Activated CD4-positive, alpha-beta T cell treated with anti-CD3 and anti-CD28 coated beads, Interleukin-2, Interleukin-4, amounts not matched to agents 100 ng/mL and 50 ng/mL, durations not matched to agents 16 hours and 8 hours (primary cell): ENCODE measurements at places on chromosomes 5 and 9.

DNA sequence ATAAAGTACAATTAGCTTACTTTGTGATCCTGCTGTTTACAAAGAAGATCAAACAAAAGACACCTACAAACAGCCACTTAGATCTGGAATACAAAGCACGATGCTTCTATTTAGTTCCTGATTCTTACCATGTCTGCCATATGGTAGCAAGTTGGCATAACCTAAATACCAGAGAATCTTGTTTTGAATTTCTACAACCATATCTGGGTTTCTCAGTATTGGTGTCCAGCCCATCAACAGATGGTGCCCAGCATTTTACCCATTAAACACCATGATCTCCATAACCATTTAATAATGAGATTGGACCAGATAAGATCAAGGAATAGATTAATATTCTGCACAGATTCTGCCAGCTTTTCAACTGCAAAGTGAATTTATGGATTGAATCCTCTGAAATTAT is 29.8 kb downstream of the SLC24A2 start:
- DNase-seq: no peak

- DNase-seq: peak; percentile 66
These were observed 684 bp upstream of the MED7 start for GRCh38 chr5:157143127-157143971.

DNA sequence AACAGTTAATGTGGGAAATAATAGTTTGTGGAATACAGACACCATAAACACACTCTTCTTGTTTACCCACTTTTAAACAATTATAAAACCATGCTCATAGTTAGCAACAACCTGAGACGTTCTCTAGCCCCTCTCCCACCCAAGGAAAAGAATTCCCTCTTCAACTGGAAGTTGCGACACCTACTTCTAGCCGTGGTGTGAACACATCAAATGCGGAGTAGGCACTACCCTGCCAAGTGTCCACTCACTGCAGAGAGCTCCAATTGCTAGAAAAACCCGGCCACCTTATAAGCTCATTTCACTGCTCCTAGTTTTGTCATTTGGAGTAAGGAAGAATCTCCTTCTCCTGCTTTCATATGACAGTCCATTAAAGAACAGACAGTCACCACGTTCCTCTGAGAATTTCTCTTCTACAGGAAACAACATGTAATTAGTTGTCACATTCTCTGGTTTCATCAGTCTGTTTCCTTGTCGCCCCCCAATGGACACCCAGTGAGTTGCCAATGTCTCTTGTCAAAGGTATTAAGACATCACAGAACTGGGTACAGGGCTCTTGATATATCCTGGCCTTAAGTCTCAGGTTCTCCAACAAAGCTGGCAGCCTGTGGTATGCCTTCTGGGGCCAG is 47.3 kb downstream of the PRLR start:
- peak; percentile 43 for DNase-seq

DNA sequence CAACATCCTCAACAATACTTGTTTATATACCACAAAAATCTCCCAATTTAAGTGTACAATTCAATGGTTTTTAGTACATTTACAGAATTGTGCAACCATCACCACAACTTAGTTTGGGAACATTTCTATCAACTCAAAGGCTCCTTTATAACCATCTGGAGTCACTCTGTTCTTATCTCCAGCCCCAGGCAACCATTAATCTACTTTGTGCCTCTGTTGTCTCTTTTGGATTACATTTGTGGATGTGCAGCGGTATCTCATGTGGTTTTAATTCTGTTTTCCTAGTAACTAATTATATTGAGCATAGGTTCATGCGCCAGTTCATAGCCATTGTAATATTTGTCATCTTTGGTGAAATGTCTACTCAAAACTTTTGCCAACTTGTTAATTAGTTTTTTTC is 14.4 kb downstream of the ADAMTS19 start:
- no peak for DNase-seq

- DNase-seq: no peak
These were observed 51.8 kb downstream of the EPB41L4B start for GRCh38 chr9:109269081-109269480.

DNA sequence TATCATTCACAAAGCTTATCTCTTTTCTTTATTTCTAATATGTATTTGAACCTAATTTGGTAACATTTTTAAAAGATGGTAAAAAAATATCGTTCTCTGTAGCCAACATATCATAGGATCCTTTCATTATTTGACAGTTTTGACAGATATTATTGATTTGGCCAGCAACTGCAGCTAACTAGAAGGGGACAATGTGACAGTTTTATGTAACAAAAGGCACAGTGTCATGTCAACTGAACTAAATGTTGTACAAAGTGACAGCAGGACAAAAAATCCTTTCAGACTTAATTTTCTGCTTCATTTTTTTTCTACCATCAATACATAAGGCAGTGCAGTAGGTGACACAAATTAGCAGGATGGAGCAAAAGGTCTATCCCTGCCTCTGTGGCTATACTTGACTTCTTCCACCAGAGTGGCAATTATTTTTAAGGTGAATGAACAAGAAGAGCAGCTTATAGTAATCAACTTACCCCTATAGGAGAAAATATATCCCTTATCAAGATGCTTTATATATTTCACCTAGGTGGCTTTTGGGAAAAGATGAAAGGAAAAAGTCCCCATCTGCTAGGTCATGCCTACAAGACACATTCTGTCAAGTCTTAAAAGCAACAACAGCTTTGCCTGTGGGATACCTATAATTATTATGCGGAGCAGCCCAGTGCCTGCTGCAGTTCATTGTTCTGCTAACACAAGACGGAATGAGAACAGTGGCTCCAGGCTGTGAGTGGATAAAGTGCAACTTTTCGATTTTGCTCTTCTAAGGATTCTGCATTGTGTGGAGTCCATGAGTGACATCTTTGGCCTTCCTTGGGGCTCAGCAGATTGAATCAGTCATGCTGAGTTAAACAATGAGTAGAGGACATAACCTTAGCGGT is 694.9 kb downstream of the ISL1 start:
- no peak for DNase-seq

GRCh38 chr5:87872986-87873385 is 395.7 kb downstream of the TMEM161B start:
- DNase-seq: no peak

DNA sequence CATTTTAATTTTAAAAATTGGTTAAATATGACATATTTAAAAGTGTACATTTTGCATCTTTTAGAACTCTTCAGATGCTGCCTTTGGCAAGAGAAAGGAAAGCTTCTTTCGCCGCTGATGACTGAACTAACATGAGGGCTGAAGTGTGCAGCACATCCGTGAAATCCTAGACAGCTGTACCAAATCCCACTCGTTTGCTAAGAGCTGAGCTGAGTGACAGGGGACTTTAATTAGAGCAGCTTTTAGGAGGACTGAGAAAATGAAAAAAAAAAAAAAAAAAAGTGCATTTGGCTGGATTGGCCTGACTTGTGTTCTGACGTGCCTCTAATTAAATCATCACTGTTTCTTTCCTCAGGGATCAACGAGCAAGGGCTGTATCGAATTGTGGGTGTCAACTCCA is 271.3 kb downstream of the ARHGAP26 start:
- DNase-seq: no peak

GRCh38 chr9:114114364-114114763 is 15.3 kb upstream of the KIF12 start:
- DNase-seq: no peak

GRCh38 chr5:77129391-77129990 is 42.4 kb upstream of the ZBED3 start:
- no peak for DNase-seq

DNA sequence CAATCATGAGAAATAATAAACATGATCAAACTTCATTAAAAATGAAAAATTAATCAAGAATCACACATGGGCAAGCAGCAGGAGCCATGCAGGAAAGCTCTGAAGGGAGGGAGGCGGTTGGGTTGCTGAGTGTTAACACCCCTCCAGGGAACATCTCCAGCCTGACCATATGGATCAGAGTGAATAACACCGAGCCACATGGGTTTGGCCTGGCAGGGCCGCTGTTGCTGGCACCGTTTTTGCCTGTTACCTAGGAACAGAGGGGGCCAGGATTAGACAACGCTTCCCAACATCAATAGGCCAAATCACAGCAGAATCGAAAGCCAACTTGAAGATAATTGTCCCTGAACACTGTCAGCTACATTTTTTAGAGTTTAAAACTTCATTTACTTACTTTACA is 160.2 kb downstream of the DENND1A start:
- no peak for DNase-seq

DNA sequence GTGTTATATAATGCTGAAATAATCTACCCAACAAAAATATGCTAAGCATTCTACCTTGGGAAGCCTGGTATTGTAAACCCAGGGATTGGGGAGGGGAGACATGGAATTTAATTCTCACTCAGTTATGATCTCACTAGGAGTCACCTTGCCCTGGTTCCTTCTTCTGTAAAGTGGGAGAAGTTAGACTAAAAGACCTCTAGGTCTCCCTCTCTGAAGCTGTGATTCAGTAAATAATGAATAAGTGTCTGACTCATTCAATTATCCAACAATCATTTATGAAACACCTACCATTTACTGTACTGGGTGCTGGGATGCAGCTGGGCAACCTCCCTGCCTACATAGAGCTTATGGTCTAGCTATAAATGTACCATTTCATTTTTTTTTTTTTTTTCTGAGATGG is 20.2 kb upstream of the SPARC start:
- DNase-seq: no peak

- DNase-seq: peak; percentile 57
These were observed 815 bp downstream of the ANXA6 start for GRCh38 chr5:151156507-151157420.

- no peak for DNase-seq
These were observed 93.0 kb upstream of the ANKRD55 start for GRCh38 chr5:56326116-56326515.

DNA sequence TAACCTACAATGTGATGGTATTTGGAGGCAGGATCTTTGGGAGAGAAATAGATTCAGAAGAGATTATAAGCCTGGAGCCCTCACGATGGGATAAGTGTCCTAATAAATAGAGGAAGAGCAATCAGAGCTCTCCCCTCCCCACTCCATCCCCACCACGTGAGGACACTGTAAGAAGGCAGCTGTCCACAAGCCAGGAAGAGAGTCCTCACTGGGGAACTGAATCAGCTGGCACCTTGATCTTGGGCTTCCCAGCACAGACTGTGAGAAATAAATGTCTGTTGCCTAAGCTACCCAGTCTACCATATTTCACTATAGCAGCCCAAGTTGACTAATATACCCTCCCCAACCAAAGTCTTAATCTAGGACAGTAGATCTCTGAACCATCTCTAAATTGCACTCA is 118.1 kb downstream of the SUSD1 start:
- DNase-seq: no peak

DNA sequence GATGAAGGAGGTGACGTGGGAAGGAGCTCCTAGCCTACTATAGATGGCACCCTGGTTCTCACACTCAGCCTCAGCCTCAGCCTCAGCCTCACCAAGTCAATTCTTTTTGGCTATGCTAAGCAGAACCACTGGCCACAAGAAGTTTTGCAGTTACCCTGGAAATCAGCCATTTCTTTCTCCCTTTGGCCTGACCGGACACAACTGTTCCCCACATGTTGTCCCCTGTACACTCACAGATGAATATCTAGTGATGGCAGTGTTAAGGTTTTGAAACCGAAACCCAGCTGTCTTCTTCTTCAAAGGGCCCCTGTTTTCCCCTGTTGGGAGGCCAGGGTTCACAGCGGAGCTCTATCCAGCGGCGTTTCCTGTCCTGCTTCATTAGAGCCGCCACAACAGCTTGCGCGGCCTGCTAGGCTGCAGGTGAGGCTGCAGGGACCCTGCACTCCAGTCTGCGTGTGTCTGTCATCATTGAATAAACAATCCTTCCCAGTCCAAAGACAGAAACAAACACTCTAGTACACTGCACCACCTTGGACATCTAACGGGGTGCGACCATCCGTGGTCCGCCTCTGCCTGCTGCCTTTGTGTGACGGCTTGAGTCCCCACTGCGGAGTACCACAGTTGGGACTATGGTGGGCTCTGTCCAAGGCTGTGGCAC is 250.5 kb downstream of the DENND1A start:
- DNase-seq: peak; percentile 24

- no peak for DNase-seq
These were observed 120.4 kb upstream of the CDH9 start for GRCh38 chr5:27158775-27159174.

- DNase-seq: no peak
These were observed 6.5 kb downstream of the GLIS3 start for GRCh38 chr9:4293293-4293941.

GRCh38 chr5:154653418-154653763 is 101.8 kb upstream of the LARP1 start:
- DNase-seq: no peak

DNA sequence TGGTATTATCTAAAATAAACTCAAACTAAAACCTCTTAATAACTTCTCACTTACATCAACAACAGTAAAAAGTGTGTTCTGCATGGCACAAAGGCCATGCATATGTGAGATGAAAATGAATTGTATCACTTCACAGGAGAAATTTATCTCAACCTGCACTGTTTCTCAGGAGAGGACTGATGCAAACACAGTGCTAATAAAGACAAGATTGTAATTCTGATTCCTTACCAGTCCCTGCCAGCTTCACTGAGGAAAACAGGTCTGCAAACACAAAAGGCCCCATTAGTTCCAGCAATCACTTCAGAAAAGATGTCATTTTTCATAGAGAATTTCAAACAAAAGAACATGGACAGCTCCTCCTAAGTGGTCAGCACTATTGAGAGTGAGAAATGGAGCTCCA is 117.3 kb upstream of the PDE4D start:
- DNase-seq: no peak

DNA sequence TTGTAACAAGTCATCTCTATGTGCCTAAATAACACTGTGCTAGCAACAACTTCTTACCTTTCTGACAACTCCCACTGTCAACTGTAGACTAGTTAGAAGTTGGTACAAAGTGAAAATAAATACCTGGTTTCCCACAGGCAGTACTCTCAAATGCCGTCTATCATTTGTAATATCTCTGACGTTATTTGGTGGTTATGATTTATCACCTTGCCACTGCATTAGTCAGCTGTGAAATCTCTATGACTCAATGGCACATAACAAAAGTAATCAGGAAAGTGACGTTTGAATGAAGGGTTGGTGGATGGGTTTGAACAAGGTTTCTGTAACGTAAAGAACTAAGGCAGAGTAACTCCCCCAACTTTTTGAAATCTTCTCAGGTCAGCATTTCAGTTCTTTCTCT is 592.3 kb downstream of the MAT2B start:
- DNase-seq: no peak

- no peak for DNase-seq
These were observed 190.3 kb downstream of the TMEM167A start for GRCh38 chr5:82886911-82887310.
